ENCODE measurements at places on chromosomes 4 and X.

GRCh38 chr4:20318909-20319277 lies 67.2 kb downstream of the SLIT2 start:
- no peak for DNase-seq

DNA sequence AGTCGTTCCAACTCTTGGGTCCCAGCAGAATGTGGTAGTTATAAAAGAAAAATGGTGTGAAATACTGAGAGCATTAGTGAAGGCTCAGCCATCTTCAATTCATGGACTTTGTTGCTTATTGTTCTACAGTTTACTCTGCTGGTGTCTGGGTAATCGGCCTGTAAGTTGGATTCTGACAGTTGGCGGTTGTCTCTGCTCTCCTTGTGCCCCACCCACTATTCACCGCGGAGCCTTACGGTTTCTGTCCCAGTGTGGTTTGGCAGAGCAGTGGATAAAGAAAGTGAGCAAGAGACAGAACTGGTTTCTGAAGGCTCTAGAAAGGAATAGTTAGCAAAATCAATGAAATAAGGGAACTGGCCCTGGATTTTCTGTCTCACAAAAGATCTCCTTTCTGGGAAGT lies 9.1 kb downstream of the LONRF3 start:
- DNase-seq: no peak

DNA sequence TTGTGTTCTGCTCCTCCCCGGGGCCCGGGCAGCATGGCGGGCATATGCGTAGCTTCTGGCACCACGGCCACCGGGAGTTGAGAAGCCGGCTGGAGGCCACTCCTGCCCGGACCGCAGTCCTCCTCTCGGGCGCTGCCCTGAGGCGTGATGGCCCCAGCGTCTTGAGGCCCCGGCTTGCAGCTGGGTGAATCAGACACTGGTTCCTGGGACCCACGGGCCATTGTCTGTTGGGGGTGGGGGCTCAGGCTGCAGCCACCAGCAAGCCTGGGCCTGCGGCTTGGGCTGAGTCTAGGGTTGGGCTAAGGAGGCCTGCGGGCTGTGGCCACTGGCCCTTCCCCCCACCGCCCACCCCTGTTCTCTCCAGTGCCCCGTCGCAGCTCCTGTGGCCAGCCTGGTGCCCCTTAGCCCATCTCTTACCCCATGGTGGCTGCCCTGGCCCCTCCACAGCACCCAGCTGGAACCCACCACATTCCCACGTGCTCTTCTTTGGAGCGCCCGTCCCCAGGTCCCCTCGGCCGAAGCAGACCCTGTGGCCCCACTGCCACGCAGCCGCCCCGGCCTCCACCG lies 6.7 kb upstream of the UVSSA start:
- no peak for DNase-seq

GRCh38 chr4:10703156-10703555 lies 18.6 kb upstream of the CLNK start:
- DNase-seq: no peak

DNA sequence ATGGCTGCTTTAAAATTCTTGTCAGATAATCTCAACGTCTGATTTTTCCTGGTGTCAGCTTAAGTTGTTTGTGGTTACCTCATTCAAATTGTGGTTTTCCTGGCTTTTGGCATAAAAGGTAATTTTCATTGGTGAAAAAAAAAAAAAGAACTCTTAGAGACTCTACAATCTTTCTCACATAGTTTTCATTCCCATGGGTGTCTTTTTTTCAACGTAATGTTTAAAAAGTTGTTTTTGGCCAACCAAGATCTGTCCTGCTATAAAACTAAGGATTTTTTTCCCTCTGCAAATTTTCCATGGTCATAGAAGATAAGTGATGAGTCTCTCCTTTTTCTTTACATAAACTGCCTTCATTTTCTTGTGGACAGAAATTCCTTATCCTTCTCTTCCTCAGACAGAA lies 28.9 kb upstream of the RPS6KA6 start:
- DNase-seq: no peak

GRCh38 chrX:42485601-42486000 lies 292.4 kb downstream of the PPP1R2C start:
- DNase-seq: no peak

- DNase-seq: no peak
These were observed 145.7 kb downstream of the RELL1 start for GRCh38 chr4:37540486-37540885.

- DNase-seq: no peak
These were observed 65.3 kb upstream of the EFNB1 start for GRCh38 chrX:68763481-68763880.

GRCh38 chr4:25658357-25658771 lies 2.7 kb downstream of the SLC34A2 start:
- DNase-seq: no peak
